Mammary epithelial cell (primary cell): ENCODE measurements at places on chromosomes 16 and 17.

DNA sequence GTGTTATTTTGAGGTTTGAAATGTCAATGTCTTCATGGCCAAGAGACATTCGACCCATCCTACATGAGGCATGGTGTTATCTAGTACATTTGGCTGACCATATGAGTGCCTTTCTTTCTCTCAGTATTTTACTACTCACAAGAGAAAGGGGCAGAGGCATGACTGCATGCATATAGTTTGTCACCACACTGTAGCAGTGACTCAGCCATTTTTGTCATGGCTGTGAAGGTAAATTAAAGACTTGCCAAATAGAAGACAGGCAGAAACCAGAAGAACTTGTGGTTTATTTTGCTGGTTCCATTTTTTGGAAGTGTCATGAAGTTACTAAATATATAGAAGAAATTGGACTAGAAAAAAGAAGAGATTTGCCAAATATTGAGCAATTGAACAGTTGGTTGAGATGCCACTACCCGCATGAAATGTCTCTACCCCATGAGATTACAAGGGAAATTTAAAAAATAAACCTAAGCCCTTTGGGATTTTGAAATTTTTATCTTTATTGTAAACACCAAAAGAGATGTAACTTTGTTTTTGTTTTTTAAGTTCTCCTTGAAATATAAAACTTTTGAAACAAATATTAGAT, 170.3 kb downstream of the CHD9 start:
- peak; percentile 39 for DNase-seq

GRCh38 chr16:57862698-57863433, 60.6 kb upstream of the KIFC3 start:
- no peak for DNase-seq

DNA sequence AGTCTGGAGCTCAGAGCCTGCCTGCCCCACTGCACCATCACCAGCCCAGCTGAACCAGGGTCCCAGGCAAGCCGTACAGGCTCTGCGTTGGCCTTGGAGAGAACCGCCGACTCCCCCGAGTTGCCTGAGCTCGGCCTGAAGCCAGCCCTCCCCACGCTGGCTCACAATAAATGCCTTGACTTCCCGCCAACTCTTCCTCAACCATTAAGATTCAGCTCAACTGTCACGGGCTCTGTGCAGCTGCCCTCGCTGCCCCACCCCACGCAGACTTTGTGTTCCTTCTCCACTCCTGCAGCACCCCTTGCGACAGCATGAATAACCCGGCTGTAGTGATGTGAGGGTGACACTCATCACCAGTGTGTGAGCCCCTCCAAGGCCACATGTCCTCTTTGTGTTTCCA, 4.8 kb upstream of the QPRT start:
- DNase-seq = no peak

DNA sequence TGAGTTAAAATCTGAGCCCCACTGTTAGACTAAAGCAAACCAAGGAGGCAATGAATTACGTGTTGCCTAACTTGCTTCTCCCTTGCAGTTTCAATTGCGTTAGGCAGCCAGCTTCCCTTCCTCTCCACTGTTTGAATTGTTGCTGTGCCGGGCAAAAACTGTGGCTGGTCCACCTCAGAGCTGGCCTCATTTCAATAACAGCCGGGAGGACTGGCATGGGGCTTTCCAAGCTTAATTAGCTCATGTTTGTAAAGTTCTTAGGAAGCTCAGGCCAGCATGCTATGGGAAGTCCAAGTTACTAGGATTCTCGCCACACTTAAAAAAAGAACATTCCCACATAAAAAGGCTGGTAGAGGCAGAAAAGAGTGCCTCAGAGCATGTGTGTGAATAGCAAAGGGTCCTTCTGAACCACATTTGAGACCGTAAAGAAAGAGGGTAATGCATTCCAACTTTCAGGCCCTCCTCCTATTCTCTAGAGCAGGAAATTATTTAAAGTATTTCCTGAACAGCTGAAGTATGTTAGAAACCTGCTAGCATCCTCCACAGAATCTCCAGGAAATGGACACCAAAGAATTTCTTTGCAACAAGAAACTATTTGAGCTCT, 79.0 kb upstream of the SMURF2 start:
- peak; percentile 41 for DNase-seq

DNA sequence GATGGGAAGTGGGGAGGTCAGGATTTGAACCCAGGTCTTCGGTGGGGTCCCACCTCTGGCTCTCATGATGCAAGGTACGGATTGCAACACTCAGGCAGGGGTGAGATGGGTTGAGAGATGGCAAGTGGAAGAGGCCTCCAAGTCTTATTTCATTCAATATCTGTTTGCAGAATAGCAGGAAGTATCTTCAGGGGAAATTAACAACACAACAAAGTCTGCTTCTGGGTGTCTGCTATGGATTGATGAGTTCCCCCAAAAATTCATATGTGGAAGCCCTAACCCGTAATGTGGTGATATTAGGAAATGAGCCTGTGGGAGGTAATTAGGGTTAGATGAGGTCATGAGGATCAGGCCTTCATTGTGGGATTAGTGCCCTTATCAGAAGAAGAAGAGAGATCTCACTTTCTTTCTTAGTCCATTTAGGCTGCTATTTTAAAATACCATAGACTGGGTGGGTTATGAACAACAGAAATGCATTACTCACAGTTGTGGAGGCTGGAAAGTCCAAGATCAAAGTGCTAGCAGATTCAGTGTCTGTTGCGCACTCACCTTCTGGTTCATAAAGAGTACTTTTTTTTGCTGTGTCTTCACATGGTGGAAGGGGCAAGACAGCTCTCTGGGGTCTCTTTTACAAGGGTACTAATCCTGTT, 4.4 kb upstream of the CD300H start:
- DNase-seq = no peak
